ENCODE measurements at places on chromosomes 6 and 20.
A peak's percentile ranks its signal among the peaks of the same experiment; 100 is the strongest.

DNA sequence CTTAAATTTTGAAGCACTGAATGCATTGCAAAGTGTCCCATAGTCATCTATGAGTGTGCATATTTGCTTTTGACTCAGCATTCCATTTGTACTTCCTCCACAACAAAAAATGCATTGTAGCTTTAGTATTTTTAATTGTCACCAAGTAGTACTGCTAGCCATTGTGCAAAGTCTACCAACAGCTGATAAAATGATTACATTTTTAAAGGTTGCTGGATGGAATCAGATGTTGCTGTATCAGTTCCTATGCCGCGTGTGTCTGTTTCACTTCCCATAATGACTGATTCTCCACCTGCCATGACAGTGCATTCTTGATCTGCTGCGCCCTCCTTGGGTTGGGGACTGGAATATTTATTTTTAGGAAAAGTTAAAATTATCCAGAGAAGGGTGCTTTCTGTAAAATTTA lies 41.2 kb downstream of the SLX4IP start:
- no peak for DNase-seq

DNA sequence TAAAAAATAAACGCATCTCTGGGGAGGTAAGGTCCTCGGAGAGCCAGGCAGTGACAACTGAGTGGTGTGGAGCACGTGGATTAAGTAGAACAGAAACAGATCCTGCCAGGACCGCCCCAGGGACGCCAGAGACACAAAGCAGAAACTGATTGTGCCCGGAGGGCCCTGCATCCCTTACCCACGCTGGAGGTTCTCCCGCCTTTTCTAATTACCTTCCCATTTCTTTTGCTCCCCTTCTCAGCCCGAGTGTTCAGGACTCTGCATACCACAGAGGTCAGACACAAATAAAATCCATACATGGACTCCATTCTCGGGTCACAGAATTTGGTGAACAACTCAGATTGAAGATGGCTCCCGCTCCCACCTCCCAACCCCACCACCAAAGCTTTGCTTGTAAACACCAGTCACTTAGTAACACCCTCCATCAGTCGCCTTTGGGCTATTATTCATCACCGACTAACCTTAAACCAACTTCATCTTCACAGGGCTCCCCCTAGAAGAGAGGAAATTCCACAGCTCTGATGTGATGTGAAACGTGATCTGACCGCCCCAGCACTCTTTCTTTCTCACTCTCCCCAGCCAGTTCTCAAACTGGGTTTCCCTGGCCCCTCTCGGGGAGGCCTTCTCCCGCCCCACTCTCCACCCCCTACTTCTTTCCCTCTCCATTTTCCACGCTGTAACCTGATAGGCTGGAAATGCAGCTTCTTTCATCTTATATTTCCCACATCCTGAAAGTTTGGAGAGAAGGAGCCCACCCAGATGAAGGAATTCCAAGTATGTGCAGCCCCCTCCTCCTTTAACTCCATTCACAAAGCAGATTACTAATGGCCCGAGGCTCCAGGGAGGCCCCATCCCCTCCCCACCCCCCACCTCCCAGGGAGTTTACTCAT lies 32.5 kb upstream of the PIM1 start:
- DNase-seq: no peak

GRCh38 chr20:11153819-11154218 lies 480.0 kb upstream of the JAG1 start:
- DNase-seq: no peak

GRCh38 chr20:32045999-32046398 lies 6.0 kb upstream of the HCK start:
- DNase-seq: no peak

DNA sequence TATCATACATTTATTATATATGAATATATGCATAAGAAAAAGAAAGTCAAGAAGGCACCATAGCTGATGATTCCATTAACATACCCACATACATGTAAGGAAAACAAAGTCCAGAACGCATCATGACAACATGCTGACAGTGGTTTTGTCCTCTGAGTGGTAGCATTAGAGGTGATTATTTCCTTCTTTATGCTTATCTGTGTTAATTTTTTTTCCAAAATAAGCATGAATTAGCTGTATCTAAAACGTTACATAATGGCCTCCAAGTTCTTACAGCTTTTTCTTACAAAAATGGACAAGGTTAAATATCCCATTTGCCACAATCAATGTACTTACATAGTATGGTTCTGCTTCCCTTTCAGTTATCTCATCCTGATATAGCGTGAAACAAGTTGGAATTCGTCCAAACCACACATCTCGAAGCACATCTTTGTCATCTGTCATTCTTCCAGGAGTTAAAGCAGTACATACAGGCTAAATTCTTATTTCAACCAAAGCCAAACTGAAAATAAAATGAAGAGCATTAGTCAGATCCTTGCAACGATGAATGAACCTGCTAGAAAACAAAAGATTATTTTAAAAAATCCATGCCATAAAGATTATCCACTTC lies 9.7 kb downstream of the ATG5 start:
- peak; percentile 55 for DNase-seq

GRCh38 chr6:109475625-109476024 lies 7.4 kb downstream of the ZBTB24 start:
- DNase-seq: no peak

- no peak for DNase-seq
Observed at GRCh38 chr20:36462440-36463211, 78.7 kb upstream of the MYL9 start.

- no peak for DNase-seq
Observed at GRCh38 chr6:154994836-154995253, 270 bp upstream of the TIAM2 start.

Data from NCI-H2171 (cell line).